ENCODE measurements at places on chromosomes 16 and 17.

DNA sequence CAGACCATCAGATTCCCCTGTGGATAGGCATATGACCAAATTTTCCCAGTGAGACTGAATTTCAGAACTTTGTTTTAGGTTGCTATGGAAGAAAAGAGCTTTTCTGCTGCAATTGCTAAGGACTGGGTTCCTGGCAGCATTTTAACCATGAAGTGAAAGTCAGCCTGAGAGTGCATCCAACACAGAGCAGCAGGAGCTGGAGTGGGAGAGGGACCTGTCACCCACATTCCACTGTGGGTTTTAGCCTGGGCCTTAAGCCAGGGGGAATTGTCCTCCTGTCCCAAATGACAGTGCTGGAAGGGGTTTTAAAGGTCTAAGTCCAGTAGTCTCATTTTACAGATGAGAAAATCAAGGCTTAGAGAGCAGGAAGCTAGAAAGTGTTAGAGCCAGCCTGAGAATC, 203.5 kb upstream of the N4BP1 start:
- DNase-seq: no peak

DNA sequence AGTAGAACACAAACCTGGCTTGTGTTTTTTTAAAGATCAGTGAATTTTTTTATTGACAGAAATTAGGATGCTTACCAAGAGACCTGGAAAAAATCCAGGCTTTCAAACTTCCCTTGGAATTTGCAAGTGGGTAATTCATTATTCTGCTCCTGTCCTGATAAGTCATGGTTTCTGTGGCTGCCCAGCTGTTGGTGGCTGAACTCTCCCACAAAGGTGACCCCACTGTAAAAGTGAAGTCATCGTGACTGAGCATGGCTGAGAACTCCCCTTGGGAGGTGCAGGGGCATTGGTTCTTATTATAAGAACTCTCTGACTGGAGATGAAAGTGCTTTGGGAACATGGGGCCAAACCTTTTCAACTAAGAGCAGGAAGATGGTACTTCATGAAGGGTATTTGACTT, 46.6 kb upstream of the TANC2 start:
- no peak for DNase-seq

GRCh38 chr17:58728798-58729197, 26.9 kb upstream of the PPM1E start:
- no peak for DNase-seq

DNA sequence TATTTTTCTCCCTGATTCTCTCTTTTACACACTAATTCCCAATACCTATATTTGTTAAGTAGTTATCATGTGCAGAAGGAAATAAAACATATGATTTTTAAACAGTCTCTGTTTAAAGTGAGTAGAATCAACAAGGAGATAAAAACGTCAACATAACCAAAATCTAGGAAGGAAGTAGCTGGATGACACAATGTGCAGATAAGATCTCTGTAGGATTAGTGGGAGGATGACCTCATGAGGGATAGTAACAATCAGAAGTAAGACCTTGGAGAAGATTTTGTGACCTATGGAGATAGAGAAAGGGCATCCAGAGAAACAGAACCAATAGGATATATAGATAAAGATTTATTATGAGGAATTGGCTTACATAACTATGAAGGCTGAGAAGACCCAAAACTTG, 262.6 kb upstream of the CDH11 start:
- no peak for DNase-seq

GRCh38 chr16:324451-325334, 27.8 kb downstream of the AXIN1 start:
- DNase-seq: no peak

DNA sequence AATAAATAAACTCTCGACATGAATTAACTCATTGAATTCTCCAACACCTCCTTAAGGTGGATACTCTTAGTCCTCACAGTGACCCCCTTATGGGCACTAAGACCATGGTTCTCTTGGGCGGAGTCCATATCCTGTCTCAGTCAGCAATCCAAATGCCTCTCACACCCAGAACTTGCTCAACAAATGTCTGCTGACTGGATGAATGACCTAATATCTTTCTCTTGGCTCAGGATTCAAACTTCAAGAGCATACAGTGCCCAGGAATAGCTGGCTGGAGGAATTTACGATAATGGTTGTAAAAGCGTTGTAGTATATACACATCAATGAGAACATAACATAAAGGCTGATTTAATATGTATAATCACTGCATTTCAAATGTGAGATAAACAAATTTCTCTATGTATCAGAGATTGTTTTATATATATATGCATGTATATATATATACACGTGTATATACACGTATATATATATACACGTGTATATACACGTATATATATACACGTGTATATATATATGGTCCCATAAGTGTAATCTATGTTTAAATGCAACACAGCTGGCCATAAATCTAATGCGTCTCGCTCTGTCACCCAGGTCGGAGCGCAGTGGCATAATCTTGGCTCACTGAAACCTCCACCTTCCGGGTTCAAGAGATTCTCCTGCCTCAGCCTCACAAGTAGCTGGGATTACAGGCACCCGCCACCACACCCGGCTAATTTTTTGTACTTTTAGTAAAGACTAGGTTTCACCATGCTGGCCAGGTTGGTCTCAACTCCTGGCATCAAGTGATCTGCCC, 6.5 kb upstream of the UBB start:
- DNase-seq: no peak

DNA sequence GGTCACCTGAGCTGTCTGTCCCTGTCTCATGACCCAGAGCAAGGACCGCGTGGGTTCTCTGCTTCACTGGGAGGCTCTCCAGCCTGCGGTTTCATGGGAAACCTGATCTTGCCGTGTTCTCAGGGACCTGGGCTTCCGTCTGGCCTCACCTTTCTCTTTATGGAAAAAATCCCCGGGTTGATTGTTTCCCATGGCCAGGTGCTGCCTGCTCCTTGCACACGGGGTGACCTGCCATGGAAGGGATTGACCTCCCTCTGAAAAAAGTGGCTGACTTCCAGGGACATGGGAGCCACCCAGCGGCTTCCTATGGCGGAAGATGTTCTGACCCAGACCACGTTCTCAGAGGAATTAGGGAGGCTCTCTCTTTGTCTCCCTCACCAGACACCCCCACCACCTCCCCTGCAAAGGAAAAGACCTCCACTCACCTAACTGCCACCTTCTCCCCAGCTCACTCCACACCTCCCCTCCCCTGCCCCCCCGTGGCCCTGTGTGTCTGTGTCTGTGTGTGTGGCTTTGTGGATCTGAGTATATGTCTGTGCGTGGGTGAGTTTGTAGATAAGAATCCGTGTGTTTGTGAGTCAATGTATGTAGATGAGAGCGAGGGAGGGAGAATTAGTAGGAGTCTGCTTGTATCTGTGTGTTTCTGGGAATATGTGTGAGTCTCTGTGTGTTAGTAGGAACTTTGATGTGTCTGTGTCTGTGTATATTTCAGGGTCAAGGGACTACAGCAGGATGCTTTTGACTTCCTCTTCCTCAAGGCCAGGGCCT, 154.6 kb downstream of the NTN1 start:
- DNase-seq: no peak

- no peak for DNase-seq
These were observed 115.1 kb upstream of the CCL2 start for GRCh38 chr17:34140006-34140405.

GRCh38 chr17:2828397-2829038, 32.3 kb downstream of the RAP1GAP2 start:
- peak; percentile 81 for DNase-seq

DNA sequence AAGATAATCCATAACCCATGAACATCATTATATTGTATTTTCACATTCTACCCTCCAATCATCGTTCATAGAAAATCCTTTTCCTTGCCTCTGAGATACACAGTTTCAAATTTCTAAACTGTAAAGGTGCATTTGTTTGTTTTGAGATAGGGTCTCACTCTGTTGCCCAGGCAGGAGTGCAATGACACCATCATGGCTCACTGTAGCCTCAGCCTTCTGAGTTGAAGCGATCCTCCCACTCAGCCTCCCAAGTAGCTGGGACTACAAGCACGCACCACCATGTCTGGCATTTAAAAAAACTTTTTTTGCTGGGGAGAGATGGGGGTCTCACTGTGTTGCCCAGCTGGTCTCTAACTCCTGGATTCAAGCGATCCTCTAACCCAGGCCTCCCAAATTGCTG, 58.1 kb upstream of the TOB1 start:
- DNase-seq: no peak

GRCh38 chr17:46865100-46865499, 13.7 kb downstream of the WNT9B start:
- DNase-seq: no peak

DNA sequence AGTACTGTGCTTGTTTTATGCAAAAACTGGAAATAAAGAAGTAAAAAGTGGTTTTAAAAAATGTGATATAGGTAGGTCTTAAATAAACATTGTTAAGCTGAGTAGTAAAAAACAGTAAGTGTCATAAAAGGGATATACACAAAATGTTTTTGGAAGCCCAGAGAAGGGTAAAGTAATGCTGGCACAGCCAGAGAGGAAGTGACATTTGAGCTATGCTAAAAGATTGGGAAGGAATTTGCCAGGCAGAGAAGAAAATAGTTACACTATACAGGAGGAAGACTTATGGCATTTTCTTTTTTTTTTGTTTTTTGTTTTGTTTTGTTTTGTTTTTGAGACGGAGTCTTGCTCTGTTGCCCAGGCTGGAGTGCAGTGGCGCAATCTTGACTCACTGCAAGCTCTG, 40.8 kb upstream of the TAOK1 start:
- DNase-seq: no peak

DNA sequence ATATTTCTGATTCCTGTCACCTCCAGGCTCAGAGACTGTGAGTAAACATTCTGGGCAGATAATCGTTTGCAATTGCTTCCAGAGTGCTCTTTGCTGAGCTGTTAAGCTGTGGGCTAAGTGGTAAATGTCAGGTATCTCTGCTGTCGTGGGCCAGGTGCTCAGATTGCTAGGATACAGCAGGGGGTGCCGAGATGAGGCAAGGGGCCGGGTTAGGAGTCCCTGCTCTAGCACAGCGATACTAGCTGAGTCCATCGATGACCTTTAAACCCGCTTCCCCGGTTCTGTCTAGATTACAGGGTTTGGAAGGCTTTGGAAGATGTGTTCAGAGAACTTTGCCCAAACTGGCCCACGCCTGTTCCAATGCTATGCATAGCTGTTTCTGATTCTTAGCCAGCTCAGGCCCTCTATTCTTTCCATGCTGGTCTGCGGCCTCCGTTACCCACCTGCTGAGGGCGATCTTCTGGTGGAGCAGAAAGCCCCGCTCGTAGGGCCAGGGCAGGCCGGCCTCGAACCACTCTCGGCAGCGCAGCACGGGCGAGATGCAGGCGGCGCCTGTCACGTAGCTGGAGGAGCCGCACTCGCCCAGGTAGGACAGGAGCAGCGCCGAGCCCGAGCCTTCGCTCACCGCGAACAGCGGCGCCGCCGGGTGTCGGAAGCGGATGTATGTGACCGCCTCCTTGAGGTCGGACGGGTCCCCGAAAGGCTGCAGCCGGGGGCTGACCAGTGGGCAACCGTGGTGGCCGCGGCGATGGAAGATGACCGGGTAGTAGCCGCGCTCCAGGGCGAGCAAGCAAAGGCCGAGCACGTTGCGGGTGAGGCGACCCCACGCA, 979 bp downstream of the ABHD15 start:
- peak; percentile 55 for DNase-seq

DNA sequence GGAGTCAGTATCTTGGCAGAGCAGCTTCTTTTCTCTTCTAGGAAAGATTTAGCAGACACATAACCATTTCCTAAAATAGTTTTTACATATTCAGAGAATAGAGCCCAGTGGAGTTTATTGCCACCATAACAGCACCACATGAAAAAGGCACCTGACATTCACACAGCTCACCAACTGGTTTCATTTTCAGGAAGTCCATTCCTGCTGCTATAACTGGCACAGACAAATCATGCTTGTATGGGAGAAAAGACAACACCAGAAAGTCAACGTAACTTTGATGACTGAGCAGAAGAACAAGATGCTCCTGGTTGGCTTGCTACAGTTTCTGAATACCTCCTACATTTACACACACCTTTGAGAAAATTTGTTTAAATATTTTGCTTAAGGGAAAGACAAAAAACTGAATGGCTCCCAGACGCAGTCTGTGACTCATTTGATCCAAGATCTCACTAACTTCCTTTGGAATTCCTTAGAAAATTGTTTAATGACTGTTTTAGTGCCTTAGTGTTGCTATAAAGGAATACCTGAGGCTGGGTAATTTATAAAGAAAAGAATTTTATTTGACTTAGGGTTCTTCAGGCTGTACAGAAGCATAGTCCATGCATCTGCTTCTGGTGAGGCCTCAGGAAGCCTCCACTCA, 1380.6 kb downstream of the CDH8 start:
- no peak for DNase-seq

DNA sequence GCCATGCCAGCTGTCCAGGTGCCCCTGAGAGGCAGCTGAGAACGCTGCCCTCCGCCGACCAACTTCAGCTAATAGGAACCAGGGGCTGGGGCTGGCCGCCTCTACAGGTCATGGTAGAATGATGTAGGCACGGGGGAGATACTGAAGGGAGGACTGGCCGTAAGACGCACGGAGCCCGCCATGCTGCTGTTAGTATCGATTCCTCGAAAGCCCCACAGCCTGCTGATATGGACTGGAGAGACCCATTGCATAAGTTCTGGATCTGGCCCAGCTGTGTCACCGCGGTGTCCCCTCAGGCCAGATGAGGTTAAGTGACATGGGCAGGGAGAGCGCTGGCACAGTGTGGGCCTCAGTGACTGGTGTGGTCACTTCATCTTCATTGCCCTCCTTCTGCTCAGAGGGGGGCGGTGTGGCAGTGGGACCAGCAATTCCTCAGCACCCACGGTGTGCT, 75.6 kb downstream of the AMFR start:
- no peak for DNase-seq

DNA sequence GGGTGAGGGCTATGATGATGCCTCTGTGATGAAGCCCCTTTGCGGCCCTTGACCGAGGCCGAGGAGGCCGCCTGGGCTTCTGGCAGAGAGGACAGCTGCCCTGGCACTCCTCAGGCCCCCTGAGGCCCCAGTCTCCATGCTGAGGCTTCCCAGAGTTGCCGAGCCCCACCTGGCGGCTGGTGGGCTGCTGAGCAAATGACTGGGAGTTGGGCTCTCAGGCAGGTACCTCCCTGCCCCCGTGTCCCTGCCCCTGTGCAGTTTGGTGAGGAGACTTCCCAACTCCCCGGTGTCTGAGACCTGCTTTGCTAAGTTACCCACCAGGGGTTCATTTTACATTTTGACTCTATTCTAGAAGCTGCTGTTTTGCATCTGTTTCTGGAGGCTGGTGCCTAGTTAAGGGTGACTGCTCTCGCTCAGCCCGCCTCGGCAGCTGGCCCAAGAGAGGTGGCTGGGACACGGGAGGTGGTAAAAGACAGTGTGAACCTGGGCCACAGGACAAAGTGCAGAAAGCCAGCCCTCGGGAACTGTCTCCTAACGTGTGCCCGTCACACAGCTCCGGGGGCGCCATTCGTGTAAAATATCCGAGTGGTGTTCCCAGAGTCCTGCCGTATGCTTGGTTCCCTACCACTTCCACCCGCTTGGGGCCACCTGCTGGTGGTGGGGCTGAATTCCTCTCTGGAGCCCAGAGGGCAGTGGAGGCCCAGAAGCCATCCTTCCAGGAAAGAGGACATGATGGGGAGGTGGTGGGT, 134.5 kb downstream of the RAB11FIP4 start:
- DNase-seq: no peak

GRCh38 chr17:79991924-79992648, 43.6 kb downstream of the TBC1D16 start:
- peak; percentile 47 for DNase-seq

- no peak for DNase-seq
These were observed 13.8 kb downstream of the LPO start for GRCh38 chr17:58252141-58252540.

Data from SK-N-DZ (cell line).